ENCODE measurements at places on chromosomes 11 and 22.

DNA sequence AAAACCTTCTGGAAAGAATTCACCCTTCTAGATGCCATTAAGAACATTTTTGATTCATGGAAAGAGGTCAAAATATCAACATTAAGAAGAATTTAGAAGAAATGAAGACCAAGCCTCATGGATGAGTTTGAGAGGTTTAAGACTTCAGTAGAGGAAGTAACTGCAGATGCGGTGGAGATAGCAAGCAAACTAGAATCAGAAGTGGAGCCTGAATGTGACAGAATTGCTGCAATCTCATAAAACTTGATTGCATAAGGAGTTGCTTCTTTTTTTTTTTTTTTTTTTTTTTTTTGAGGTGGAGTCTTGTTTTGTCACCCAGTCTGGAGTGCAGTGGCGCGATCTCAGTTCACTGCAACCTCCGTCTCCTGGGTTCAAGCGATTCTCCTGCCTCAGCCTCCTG, 51.6 kb downstream of the MS4A13 start:
- DNase-seq: no peak
- no peak overlapping the region for H3K4me3 ChIP-seq
- H3K36me3 ChIP-seq: peaks cover 2% of the 10 kb centered on the region
- H3K27ac ChIP-seq: no peak overlapping the region
- H3K27me3 ChIP-seq: peaks cover 66% of the 10 kb centered on the region

DNA sequence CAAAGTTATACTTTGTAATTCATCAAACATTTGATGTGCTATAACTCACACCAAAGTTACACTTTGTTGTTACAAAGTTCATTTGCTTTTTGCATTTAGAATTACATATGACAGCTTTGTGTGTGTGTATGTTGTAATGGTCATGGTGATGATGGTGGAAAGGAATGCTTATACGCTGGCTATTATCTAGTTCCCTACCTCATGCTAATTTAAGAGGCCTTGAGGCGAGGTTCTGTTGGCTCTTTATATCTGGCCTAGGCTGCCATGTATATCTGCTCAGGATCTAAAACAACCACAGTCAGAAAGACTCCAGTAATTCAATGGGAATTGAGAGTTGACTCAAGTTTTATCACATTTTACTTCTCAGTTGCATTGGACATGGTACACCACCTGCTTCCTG, 123.4 kb downstream of the SLC17A6 start:
- no peaks in the 10 kb centered on the region for H3K36me3 ChIP-seq
- H3K4me1 ChIP-seq: no peaks in the 10 kb centered on the region
- no peak for DNase-seq
- no peaks in the 10 kb centered on the region for H3K27me3 ChIP-seq
- H3K4me3 ChIP-seq: no peak overlapping the region

GRCh38 chr11:11622340-11622706, 518 bp upstream of the GALNT18 start:
- peaks cover 1% of the 10 kb centered on the region for H3K36me3 ChIP-seq
- DNase-seq: no peak
- no peak overlapping the region for H3K27ac ChIP-seq
- H3K4me1 ChIP-seq: no peaks in the 10 kb centered on the region

GRCh38 chr11:113773092-113773415, 438 bp downstream of the ZW10 start:
- H3K4me3 ChIP-seq: peak overlapping the region; percentile 100
- H3K27ac ChIP-seq: peak overlapping the region; percentile 98
- H3K36me3 ChIP-seq: peaks cover 23% of the 10 kb centered on the region
- H3K27me3 ChIP-seq: peaks cover 7% of the 10 kb centered on the region
- peaks cover 18% of the 10 kb centered on the region for H3K4me1 ChIP-seq
- peak; percentile 15 for DNase-seq

- no peak overlapping the region for H3K27ac ChIP-seq
- no peaks in the 10 kb centered on the region for H3K36me3 ChIP-seq
- H3K4me3 ChIP-seq: no peak overlapping the region
Measured at GRCh38 chr11:79668575-79668974, 227.7 kb upstream of the TENM4 start.

- no peak overlapping the region for H3K27ac ChIP-seq
- no peak for DNase-seq
Measured at GRCh38 chr11:18203723-18204122, 31.1 kb downstream of the MRGPRX4 start.

GRCh38 chr11:13983081-13983751, 20.7 kb downstream of the SPON1 start:
- no peak overlapping the region for H3K27ac ChIP-seq
- no peak for DNase-seq
- no peaks in the 10 kb centered on the region for H3K36me3 ChIP-seq
- H3K4me3 ChIP-seq: no peak overlapping the region
- peaks cover 18% of the 10 kb centered on the region for H3K27me3 ChIP-seq
